ENCODE measurements at places on chromosomes 3 and 15.

DNA sequence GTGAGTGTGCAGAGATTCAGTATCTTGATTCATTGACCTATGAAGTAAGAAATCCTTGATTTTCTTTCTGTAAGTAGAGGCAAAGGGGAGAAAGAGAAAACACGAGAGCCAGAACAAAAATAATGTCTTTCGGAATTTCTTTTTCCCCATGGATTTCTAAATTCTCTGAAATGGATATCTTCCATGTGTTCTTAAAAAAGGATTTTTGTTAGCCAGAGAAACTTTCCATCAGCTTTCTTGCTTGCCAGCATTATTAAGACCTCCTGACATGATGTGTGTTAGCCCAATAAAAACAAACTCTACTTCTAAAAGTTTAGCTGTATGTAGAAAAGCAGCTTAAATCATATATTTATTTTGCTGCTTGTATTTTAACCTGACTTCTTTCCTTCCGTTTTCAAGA, 122.3 kb upstream of the AADACL2 start:
- no peaks in the 10 kb centered on the region for H3K36me3 ChIP-seq
- no peak overlapping the region for H3K4me3 ChIP-seq
- H3K27ac ChIP-seq: no peak overlapping the region
- no peaks in the 10 kb centered on the region for H3K27me3 ChIP-seq
- no peak for DNase-seq

DNA sequence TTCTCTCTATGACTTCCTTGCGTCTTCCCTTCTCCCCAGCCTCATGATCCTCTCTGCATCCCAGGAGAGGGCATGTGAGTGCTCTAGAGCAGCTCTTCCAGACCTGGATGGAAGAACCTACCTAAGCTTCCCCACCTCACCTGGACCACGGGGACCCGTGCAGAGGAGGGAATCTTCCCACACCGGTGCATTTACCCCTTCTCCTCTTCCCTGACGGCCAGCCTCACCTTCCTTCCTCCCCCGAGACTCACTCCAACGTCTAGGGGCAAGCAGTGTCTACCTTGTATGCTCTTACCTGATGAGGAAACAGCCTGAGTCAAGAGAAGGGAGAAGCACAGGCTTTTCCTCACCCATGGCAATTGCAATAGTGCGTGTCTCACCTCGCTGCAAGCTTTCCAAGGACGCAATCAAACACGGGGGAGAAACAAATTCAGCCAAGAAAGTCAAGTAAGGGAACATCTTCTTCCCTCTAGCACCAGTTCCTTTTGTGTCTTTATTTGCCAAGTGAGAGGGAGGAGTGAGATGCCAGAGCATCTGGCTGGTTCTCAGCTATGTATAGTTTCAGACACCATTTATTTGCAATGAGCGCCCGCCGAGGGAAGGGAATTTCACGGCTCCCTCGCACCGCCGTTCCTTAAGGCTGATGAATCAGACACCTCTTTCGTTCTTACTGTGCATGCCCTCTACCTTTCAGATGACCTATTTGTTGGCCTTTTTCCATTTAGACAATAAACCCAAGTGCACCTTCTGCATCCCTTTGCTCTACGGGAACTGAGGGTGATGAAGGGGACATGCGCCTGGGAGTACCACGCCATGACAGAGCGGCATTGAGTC, 1.8 kb upstream of the CCR9 start:
- peaks cover 7% of the 10 kb centered on the region for H3K27me3 ChIP-seq
- H3K4me3 ChIP-seq: no peak overlapping the region
- H3K36me3 ChIP-seq: no peaks in the 10 kb centered on the region

- H3K27ac ChIP-seq: no peak overlapping the region
- H3K27me3 ChIP-seq: no peaks in the 10 kb centered on the region
- H3K4me3 ChIP-seq: no peak overlapping the region
- DNase-seq: no peak
- H3K36me3 ChIP-seq: peaks cover 38% of the 10 kb centered on the region
Measured at GRCh38 chr15:65451989-65452388, 29.2 kb upstream of the IGDCC4 start.

DNA sequence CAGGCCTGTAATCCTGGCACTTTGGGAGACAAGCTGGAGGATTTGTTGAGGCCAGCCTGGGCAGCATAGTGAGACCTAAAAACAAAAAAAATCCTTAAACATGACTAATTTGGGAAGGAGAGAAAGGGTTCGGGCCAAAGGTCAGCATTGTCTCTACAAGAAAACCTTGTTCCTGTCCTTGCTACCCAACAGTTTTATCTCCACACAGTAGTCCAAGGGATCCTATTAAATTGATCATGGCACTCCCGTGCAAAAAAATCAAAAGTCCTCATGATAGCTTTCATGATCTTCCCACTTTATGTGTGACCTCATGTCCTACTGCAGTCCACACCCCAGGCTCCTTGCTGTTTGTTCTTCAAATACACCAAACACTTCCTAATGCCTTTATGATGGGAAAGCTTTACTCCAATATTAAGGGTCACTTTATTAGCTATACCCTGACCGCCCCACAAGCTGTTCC, 4.2 kb downstream of the RPL15 start:
- H3K4me3 ChIP-seq: no peak overlapping the region
- H3K27ac ChIP-seq: peak overlapping the region; percentile 51
- H3K4me1 ChIP-seq: peaks cover 41% of the 10 kb centered on the region
- peaks cover 37% of the 10 kb centered on the region for H3K36me3 ChIP-seq

- no peak for DNase-seq
- no peak overlapping the region for H3K4me3 ChIP-seq
- peaks cover 10% of the 10 kb centered on the region for H3K4me1 ChIP-seq
- H3K36me3 ChIP-seq: no peaks in the 10 kb centered on the region
Measured at GRCh38 chr3:172687501-172687900, 23.4 kb downstream of the NCEH1 start.

DNA sequence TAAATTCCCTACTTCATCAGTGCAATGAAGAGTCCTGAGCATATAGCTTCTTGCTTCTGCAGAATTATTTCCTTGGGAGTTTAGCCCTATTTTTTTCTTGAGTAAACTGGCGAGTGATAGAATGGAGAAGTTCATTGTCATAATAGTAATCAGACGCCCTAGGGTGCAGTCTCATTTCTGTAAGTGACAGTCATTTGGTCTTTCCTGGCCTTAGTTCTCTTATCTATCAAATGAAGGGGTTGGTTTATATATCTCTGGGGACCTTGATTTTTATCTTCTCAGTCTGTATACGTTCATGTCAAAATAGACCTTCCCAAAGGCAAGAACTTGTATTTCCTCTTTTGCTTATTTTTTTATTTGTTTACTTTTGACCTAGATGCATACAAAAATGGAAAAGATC, 9.9 kb upstream of the ALPK3 start:
- no peaks in the 10 kb centered on the region for H3K36me3 ChIP-seq
- no peaks in the 10 kb centered on the region for H3K4me1 ChIP-seq
- H3K27ac ChIP-seq: no peak overlapping the region
- H3K4me3 ChIP-seq: no peak overlapping the region

GRCh38 chr3:161096771-161097367, 8.3 kb downstream of the B3GALNT1 start:
- H3K27ac ChIP-seq: no peak overlapping the region
- H3K4me1 ChIP-seq: no peaks in the 10 kb centered on the region
- peaks cover 3% of the 10 kb centered on the region for H3K36me3 ChIP-seq
- DNase-seq: peak; percentile 36

DNA sequence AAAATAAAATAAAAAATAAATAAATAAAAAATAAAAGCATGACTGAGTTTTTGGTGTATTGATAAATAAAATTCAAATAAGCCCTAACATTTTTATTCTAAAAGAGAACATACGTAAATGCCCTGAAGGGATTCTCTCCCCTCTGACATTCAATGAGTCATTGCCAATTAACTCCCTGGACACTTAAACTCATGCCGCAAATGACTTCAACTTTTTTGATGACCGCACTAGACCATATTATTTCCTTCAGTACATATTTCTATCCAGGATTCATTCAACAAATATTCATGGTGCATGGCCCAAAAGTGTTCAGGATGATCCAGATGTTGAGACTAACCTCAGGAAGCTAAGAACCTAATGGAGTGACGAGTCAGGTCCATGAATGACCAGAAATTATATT, 195.9 kb upstream of the LRRN1 start:
- H3K4me1 ChIP-seq: peaks cover 15% of the 10 kb centered on the region
- no peak overlapping the region for H3K27ac ChIP-seq
- DNase-seq: no peak

DNA sequence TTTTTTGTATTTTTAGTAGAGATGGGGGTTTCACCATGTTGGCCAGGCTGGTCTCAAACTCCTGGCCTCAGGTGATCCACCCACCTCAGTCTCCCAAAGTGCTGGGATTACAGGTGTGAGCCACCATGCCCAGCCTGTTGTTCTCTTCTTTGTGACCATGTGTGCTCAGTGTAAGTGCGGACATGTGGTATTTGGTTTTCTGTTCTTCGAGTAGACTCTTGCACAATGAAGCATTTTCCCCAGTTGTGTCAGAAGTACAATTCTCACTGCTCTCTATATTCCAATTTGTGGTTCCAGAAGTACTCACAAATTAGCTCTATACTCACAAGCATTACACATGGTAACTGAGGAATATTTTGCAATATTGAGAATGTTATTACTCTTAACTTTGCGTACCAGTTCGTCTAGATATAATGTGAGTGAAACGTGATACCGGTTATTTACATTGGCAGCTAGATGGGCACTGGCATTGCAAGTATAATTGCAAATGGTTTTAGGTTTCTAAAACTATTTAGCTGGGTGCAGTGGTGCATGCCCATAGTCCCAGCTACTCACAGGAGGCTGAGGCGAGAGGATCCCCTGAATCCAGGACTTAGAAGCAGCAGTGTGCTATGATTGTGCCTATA, 34.2 kb upstream of the MTMR14 start:
- no peak overlapping the region for H3K27ac ChIP-seq
- no peak overlapping the region for H3K4me3 ChIP-seq
- H3K4me1 ChIP-seq: no peaks in the 10 kb centered on the region

DNA sequence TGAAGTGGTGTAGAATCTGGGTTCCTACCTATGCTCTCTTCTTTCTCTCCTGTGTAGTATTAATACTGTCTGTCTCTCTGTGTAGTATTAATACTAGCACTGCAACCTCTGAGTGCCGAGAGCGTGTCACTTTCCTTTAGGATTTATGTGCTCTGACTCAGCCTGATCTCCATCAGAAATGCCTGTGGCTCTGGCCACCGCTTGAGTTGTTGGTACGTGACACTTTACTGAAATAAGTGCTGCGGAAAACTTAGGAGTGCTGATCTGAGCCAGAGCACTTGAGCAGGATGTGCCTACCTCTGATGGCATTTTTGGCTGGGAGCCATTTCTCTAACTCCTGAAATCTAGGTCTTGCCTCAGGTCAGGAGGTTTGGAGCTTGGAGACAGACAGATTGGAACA, 807.4 kb downstream of the SQOR start:
- no peak for DNase-seq
- H3K36me3 ChIP-seq: no peaks in the 10 kb centered on the region
- H3K27me3 ChIP-seq: no peaks in the 10 kb centered on the region
- no peak overlapping the region for H3K27ac ChIP-seq

DNA sequence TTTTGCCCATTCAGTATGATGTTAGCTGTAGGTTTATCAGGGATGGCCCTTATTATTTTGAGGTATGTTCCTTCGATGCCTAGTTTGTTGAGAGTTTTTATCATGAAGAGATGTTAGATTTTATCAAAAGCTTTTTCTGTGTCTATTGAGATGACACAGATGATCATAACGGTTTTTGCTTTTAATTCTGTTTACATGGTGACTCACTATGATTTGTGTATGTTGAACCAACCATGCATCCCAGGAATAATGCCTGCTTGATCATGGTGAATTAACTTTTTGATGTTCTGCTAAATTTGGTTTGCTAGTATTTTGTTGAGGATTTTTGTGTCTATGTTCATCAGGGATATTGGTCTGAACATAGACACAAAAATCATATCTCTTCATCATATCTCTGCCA, 8.3 kb downstream of the GPR156 start:
- H3K36me3 ChIP-seq: no peaks in the 10 kb centered on the region
- DNase-seq: no peak
- H3K27me3 ChIP-seq: peaks cover 2% of the 10 kb centered on the region
- H3K4me3 ChIP-seq: no peak overlapping the region

DNA sequence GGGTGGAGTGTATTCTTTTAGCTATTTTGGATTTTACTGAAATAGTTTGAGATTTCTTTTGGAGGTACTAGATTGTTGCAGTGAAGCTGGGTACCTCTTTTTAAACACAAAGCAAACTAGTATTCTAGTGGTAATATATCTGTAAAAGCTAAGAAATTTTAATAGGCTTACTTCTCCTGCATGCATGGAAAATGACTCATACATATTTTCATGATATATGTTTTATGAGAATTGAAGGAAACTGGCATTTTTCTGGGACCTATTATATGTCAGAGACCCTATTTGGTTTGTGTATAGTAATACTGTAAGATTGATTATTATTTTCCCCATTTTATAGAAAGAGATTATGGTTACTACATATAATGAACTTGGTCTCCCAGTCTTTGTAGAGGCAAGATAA, 851.0 kb downstream of the DIPK2A start:
- H3K4me3 ChIP-seq: no peak overlapping the region
- no peak for DNase-seq
- H3K27ac ChIP-seq: no peak overlapping the region

- H3K4me1 ChIP-seq: 0 out of 2 replicates have a peak, but pooled peaks cover 6% of the 10 kb centered on the region
- H3K36me3 ChIP-seq: no peaks in the 10 kb centered on the region
- no peak overlapping the region for H3K27ac ChIP-seq
- H3K27me3 ChIP-seq: no peaks in the 10 kb centered on the region
Measured at GRCh38 chr3:175620532-175620931, 761.4 kb downstream of the NAALADL2 start.

DNA sequence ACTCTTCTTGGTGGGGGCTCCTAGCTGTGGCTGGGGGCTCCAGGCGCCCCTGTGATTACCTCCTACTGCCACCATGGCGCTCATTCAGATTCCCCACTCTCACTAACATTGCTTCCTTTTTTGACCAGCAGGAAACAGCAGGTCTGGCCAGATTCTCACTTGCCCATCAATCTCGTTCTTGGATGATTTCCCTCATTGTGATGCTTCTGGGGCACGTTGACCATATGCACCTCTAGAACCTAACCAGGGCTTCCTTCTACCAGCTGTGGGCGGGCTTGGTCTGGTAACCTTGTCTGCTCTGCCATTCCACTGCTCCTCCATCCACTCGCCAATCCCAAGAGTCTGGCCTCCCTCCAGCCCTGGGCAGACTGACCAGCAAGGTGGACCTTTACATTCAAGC, 35.9 kb upstream of the PTPN23 start:
- peaks cover 18% of the 10 kb centered on the region for H3K36me3 ChIP-seq
- no peak for DNase-seq
- no peaks in the 10 kb centered on the region for H3K4me1 ChIP-seq
- H3K27ac ChIP-seq: no peak overlapping the region

- H3K36me3 ChIP-seq: no peaks in the 10 kb centered on the region
- DNase-seq: no peak
- peaks cover 12% of the 10 kb centered on the region for H3K4me1 ChIP-seq
- no peaks in the 10 kb centered on the region for H3K27me3 ChIP-seq
- no peak overlapping the region for H3K4me3 ChIP-seq
Measured at GRCh38 chr3:141421639-141422319, 53.5 kb downstream of the ZBTB38 start.

GRCh38 chr3:34881026-34881425, 758.3 kb upstream of the ARPP21 start:
- H3K27ac ChIP-seq: no peak overlapping the region
- no peaks in the 10 kb centered on the region for H3K27me3 ChIP-seq
- peaks cover 19% of the 10 kb centered on the region for H3K4me1 ChIP-seq
- DNase-seq: no peak

- H3K27ac ChIP-seq: peak overlapping the region; percentile 16
- DNase-seq: no peak
- H3K4me3 ChIP-seq: no peak overlapping the region
- no peaks in the 10 kb centered on the region for H3K27me3 ChIP-seq
- H3K36me3 ChIP-seq: peaks cover 30% of the 10 kb centered on the region
Measured at GRCh38 chr3:52681596-52681995, 4.1 kb downstream of the PBRM1 start.

Data from WTC11 (cell line).